ENCODE measurements at places on chromosomes 13 and 19.

- DNase-seq, result no peak
Measured at GRCh38 chr19:41324231-41324702, 14.3 kb downstream of the CCDC97 start.

DNA sequence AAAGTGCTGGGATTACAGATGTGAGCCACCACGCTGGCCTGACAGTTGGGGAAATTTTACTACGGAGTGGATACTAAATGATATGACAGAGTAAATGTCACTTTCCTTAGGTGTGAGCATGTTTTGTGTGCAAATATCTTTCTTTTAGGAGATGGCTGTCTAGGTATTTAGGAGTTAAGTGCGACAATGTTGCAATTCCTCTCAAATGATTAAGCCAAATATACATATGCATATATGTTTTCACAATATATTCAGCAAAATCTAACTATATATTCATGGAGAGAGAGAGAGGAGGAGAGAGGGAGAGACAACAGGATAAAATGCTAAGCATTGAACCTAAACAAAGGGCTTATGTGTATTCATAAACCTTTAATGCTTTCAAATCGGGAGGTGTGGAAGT, 5.4 kb upstream of the SERTAD3 start:
- DNase-seq, result no peak

DNA sequence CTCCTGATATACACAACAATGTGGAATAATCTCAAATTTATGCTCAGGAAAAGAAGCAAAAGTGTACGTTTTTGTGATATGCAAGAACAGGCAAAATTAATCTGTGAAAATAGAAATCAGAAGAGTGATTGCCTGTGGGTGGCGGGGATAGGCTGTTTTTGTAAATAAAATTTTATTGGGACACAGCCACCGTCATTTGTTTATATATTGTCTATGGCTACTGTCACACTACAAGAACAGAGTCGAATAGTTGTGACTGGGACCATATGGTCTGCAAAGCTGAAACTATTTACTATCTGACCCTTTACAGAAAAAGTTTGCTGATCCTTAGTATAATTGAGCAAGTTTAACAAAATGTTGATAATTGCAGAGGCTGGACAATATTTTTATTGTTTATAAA, 269.5 kb upstream of the HTR2A start:
- DNase-seq, result no peak

DNA sequence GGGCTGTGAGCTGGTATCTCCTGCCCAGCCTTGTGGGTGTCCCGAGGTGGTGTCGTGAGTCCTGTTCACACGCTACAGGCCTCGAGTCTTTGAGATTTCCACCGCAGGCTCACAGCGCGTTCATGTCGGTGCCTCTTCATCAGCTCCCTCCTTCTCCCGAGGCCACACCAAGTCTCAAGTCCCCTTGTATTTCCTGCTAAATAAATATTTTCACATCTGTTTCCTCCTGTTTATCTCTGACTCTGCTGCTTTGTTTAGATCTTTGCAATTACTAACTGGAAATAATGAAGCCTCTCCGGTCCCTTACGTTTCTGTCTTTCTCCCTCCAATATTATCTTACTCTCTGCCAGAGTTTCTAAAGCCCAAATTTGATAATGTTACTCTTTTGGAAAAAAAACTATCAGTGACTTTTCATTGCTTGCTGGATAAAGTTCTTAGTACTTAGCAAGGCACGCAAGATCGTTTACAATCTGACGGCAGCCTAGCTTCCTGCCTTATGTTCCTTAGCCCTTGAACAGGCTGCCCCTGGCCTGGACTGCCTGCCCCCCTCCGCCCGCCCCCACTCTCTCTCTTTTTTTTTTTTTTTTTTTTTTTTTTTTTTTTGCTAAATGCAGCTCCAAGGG, 130.5 kb upstream of the RNF113B start:
- DNase-seq, result peak; percentile 48

DNA sequence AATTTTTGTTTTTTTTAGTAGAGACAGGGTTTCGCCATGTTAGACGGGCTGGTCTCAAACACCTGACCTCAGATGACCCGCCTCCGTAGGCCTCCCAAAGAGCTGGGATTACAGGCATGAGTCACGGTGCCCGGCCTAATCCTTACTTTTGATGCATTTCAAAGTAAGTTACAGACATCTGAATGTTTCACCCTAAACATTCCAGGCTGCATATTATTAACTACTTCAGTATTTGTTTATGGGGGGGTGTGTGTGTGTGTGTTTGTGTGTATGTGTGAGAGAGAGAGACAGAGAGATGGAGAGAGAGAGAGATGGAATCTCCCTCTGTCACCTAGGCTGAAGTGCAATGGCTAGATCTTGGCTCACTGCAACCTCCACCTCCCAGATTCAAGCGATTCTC, 13.1 kb downstream of the SULT2B1 start:
- DNase-seq, result no peak

DNA sequence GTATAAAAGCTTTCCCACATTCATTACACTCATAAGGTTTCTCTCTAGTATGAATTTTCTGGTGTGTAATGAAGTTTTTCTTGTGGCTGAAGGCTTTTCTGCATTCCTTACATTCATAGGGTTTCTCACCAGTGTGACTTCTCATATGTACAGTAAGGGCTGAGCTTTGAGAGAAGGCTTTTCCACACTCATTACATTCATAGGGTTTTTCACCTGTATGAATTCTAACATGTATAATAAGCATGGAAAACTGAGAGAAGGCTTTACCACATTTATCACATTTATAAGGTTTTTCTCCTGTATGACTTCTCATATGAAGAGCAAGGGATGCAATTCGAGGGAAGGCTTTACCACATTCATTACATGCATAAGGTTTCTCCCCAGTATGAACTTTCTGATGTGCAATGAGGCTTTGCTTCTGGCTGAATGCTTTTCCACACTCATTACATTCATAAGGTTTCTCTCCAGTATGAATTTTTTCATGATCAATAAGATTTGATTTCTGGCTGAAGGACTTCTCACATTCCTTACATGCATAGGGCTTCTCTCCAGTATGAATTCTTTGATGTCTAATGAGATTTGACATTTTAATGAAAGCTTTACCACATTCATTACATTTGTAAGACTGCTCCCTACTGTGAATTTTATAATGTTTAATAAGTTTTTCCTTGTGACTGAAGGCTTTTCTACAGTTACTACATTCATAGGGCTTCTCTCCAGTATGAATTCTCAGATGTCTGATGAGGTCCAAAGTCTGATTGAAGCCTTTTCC, 42.6 kb downstream of the ZNF527 start:
- no peak for DNase-seq

GRCh38 chr13:55528434-55528833, 1612.3 kb upstream of the PRR20A start:
- no peak for DNase-seq

GRCh38 chr19:42121036-42121621, 11.1 kb downstream of the POU2F2 start:
- no peak for DNase-seq

- peak; percentile 40 for DNase-seq
Measured at GRCh38 chr19:53868091-53868891, 608 bp downstream of the MYADM start.

- peak; percentile 20 for DNase-seq
Measured at GRCh38 chr13:97030705-97031452, 36.6 kb upstream of the OXGR1 start.

DNA sequence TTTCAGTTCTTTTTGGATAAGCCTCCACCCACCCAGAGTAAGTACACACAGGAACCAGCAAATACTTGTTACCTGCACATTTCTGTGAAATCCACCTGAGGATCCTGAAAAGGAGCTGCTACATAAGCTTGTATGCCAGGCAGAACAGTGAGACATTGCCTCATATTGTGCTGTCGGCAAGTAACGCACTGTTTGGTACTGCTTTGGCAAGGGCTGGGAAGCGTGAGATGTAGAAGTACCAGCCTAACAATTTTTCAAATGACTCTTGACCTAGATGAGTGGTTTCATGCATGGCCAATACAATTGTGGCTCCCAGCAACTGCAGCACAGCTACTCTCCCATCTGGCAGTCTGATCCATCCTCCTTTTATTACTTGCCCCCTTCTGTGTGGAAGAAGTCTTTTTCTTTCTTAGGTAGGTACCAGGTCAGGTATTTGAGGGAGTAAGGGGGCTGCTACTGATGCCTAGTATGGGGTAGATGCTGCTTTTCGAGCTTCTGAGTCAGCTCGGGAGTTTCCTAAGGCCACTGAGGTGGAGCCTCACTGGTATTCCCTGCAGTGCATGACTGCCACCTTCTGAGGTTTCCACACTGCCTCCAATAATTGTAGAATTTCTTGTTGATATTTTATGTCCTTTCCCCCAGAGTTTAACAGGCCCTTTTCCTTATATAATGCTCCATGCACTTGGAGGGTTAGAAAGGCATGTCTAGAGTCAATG, 52.2 kb downstream of the ZNF737 start:
- DNase-seq, result no peak

GRCh38 chr19:53086949-53087348, 16.3 kb downstream of the ZNF160 start:
- peak; percentile 76 for DNase-seq

DNA sequence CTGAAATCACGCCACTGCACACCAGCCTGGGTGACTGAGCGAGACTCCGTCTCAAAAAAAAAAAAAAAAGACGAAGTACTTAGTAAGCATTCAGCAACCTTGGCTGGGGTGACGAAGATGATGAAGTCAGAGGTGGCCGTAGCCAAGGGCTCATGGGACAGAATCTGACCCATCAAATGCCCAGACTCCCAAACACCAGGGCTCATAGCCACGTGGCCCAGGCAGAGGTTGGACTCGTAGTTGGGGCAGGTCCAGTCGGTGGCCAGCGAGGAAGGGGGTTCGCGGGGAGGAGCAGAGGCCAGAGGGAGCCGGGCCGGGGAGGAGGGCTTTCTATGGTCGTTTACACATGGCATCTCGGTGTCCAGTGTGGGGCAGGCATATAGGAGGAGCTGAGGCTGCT, 52.1 kb upstream of the EHD2 start:
- no peak for DNase-seq

DNA sequence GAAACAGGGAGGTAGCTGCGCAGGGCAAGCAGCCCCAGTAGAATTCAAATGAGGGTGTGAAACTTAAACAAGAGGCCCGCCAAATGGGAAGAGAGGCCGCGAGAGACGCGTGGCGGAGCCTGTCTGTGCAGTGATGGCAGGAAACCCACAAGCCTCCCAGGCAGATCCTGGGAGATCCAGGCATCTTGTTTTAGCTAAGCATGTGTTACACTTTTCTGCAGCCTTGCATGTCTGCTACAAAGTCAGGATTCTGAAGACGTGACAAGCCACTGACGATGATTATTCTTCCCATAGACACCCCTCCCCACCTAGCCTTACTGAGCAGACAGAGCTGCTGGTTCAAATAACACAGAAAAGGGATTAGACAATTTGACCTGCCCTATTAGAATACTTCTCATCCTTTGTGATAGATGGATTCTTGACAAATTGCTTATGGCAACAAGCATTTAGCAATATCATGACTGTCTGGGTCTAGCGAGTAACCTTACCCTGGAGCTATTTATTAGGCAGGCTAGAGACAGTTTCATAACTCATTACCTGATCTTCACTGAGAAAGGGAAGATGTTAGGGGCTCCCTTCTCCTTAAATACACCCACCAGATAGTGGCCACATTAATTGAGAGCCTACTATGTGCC, 185.2 kb upstream of the IRS2 start:
- no peak for DNase-seq

DNA sequence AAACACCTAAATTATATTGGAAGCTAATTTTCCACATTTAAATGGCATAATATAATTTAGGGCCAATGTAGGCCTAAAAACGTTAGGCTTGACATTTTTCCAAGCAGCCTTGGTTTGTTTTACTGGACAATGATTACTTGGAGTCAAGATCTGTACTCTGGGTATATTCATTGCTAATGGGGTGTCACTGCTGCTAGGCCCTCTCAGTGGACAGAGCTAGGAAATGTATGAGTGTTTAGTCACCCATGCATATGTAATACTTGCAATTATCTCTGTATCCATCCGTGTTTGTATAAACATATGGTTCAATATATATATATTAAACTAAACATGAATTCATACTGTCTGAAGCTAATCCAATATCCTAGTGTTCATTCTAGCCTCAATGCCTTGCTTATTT, 598.1 kb downstream of the DCT start:
- DNase-seq, result no peak

- no peak for DNase-seq
Measured at GRCh38 chr13:54356849-54357248, 1328.2 kb downstream of the OLFM4 start.

DNA sequence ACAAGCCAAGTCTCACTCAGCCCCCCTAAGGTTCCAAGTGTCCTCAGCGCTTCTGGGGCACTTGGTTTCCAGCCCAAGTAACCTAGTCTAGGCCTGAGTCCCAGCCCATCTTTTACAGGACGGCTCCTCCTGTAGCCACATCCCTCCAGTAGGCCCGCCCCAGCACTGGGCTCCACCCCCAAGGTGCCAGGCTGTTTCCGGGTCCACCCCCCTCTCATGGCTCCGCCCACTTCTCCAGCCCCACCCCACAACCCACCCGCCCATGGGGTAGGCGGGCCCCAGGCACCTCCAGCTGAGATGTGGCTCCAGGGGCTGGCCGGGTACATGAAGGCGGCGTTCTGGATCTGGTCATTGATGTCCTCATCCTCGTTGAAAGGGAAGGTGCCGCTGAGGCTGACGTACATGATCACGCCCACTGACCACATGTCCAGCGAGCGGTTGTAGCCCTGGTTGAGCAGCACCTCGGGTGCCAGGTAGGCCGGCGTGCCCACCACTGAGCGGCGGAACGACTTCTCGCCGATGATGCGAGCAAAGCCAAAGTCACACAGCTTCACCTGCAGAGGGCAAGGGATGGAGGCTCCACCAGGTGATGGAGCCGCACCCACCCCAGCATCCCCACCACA, 17.2 kb upstream of the DACT3 start:
- no peak for DNase-seq

- no peak for DNase-seq
Measured at GRCh38 chr13:75660694-75661093, 24.6 kb downstream of the LMO7 start.

DNA sequence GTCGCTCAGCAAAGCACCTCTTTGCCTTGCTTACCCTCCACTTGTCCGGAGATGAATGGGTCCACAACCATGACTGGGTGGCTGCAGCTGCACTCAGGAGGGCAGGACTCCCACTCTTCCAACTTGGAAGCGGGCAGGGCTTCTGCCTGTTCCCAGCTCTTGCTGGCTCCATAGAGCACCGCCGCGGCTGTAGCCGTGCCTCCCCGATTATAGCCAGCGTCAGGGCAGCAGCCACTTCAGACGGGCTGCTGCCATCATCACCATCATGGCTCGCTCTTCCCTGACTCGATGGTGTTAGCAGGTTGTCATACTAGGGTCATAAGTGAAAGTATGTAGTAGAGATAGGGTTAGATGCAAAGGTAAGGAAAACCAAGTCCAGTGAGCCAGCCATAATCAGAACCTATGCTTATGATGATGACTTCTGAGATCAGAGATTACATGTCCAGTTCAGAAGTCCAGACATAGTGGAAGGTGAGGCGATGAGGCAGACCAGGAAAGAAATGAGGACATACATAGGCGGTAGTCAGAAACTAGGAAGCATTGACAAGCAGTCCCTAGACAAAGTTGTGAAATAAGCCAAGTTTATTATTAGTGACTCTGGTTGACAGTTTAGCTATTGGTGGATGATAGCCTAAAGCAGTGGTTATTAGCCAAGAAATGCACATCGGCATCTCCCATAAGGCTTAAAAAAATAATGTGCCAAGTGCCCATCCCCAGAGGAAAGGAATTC, 4.4 kb upstream of the INTS6 start:
- no peak for DNase-seq

GRCh38 chr19:38674388-38675171, 27.1 kb downstream of the ACTN4 start:
- no peak for DNase-seq

- DNase-seq, result no peak
Measured at GRCh38 chr13:88248393-88248792, 577.2 kb downstream of the SLITRK5 start.

- no peak for DNase-seq
Measured at GRCh38 chr13:112710855-112711527, 21.2 kb downstream of the ATP11A start.

Data from testis (tissue), 5 donors.